Right ventricle myocardium superior (tissue), 1 donor: ENCODE measurements at places on chromosomes 12 and 14.

GRCh38 chr12:87302126-87302745, 727.0 kb downstream of the C12orf50 start:
- DNase-seq = no peak

DNA sequence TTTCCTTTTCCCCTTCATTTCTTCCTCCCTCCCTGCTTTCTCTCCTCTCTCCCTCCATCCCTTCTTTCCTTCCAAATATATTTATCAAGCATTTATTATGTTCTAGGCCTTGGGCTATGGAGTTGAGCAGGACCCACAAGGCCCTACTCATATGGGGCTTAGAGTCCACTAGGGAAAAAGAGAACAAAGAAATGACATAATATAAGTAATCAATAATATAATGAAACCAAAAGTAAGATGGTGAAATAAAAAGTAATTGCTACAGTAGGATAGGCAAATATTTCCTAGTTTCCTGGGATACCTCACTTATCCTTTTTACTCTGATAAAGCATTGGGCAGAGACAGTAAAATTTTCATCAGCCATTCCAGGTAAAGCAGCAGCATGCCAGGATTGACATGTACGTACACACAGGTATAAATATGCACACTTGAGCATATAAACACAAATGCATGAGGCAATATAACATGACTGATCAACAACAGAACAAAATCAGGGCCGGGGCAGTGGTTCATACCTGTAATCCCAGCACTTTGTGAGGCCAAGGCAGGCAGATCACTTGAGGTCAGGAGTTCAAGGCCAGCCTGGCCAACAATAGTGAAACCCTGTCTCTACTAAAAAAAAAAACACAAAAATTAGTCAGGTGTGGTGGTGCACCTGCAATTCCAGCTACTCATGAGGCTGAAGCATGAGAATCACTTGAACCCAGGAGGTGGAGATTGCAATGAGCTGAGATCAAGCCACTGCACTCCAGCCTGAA, 35.5 kb upstream of the CSRP2 start:
- no peak for DNase-seq

- peak; percentile 58 for DNase-seq
These were observed 771 bp downstream of the DAAM1 start for GRCh38 chr14:59189091-59189785.

GRCh38 chr12:10557329-10557728, 51.6 kb downstream of the EIF2S3B start:
- no peak for DNase-seq

GRCh38 chr14:75499084-75499875, 23.0 kb upstream of the BATF start:
- DNase-seq = no peak

- DNase-seq = no peak
These were observed 739 bp downstream of the JPH4 start for GRCh38 chr14:23577710-23578392.

- no peak for DNase-seq
These were observed 177.8 kb upstream of the DIO2 start for GRCh38 chr14:80388980-80389711.

DNA sequence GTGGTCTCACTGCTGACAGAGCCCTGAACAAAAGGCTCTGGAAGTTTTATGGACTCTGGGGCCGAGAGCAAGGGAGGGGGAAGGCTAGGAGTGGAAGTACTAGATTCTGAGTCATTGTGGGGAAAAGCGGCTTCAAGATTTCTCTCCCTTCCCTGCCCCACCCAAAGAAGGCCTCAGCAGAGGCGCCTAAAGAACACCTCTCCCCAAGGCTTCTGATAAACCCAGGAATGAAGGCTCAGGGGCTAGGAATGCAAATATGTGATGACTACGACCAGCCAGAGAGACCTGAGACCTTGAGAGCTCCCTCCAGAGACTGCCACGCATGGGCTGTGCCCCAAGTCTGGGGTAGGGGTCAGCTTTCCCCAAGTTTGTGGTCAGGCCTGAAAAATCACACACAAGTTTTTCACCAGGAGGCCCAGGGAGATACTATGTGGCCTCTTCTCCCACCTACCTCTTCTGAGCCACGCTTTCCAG, 130.7 kb upstream of the HIF1A start:
- no peak for DNase-seq

GRCh38 chr14:58078068-58078467, 73.9 kb downstream of the ARMH4 start:
- no peak for DNase-seq

DNA sequence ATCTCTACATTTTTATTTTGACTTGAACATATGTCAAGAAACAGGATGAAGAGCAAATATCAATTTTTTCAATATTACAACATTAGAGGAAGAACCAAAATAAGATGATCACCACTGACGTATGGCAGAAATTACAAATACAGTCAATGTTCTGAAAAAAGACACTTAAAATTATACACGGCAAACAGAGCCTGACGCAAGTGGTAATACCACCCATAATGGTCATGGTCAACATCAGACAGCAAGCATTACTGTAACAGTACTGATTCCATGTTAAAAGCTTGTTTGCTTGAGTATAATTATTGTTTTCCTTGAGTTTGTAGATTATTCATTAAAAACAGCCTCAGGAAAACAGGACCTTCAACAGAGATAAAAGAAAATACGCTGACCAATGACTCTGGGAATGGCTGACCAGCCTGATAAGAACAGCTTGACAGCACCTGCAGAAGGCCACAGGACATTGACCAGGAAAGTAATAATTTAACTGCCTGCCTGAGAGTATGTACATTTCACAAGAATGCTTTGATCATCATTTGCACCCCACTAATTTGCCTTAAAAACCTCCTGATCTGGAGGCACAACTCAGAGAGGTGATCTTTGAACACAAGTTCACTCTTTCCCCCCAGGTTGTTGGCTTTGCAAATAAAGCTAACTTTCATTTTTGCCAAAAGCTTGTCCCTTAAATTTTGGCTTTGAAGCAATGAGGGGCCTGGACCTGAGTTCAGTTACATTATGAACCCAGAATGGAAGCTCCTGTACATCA, 187.3 kb downstream of the IPO8 start:
- DNase-seq = no peak

- no peak for DNase-seq
These were observed 82.4 kb downstream of the ARF6 start for GRCh38 chr14:49975276-49975675.

DNA sequence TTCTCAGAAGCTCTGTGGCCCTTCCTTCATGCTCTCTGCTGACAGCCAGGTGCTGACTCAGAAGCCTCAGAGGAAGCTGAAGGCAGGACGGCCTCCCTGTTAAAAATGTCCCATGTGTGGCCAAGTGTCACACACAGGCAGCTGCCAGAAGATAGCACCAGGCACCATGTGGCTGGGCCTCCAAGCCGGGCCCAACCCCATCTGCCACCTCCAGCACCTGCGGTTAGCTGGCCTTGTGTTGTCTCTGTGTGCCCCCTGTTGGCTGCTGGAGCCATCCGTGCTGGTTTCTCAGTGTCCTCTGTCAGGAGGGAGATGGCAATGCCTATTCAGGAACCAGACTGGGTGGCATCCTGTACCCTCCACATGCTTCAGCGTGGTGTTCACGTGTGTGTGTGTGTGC, 63.2 kb downstream of the TSPAN11 start:
- DNase-seq = peak; percentile 68
